ENCODE measurements at places on chromosomes 5 and 9.

- DNase-seq, result no peak
These were observed 91.5 kb downstream of the GHR start for GRCh38 chr5:42514754-42515153.

DNA sequence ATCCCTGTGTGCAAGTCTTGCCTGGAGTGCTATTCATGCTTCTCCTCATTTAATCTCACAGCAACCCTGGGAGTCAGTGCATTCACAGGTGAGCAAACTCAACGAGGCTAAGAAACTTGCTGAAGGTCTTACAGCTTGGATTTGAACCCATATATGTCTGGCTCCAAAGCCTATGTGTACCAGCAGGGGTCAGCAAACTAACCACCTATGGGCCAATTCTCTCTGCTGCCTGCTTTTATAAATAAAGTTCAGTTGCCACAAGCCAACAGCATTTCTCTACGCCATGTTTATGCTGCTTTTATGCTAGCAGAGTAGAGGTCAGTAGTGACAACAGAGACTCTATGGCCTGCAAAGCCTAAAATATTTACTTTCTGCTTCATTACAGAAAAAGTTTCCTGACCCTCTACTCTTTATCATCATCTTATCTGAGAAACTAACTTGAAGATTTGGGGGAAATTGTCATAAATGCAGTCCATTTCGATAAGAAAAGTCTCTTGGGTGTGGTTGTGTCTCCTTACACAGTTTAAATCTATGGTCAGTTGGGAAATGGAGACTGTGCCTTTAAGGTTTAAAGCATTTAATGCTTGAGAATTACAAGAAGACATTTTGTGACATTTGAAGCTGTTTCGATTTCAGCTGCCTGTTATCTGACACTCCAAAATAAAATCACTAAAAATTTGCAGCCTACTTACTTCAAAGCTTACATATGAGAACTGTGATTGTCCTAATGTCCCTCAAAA, 137.7 kb downstream of the PRELID2 start:
- DNase-seq, result peak; percentile 77

DNA sequence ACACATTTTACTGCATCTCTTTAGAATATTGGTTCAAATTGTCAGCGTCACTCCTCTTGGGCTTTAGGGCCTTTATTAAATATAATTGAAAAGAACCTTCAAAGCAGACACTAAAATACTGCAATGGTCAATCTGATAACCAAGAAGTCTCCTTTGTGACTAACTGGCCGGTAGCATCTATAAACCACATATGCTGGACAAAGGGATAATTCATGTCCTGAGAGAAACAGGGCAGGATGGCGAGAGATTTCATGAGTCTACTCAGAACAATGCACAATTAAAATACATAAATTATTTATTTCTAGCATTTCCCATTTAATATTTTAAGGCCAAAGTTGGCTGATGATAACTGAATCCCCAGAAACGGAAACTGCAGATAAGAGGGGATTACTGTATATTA, 1083.4 kb upstream of the CDH18 start:
- DNase-seq, result no peak

DNA sequence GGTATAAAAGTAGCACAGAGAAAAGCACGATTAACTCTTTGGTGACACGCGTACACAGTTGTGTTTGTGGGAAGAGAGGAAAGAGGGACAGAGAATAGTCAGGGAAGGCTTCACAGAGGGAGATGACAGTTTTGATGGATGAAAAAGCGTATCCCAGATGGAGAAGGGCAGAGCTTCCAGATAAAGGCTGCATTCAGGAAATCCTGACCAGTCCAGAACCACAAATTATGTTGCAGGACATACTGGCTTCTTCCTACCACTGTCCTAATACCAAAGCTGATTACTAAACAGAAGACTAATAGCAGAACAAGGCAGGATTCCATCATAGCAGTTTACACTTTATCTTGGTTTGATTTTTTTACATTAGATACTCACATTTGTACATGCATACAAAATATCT, 34.5 kb downstream of the SLC31A2 start:
- DNase-seq, result no peak

DNA sequence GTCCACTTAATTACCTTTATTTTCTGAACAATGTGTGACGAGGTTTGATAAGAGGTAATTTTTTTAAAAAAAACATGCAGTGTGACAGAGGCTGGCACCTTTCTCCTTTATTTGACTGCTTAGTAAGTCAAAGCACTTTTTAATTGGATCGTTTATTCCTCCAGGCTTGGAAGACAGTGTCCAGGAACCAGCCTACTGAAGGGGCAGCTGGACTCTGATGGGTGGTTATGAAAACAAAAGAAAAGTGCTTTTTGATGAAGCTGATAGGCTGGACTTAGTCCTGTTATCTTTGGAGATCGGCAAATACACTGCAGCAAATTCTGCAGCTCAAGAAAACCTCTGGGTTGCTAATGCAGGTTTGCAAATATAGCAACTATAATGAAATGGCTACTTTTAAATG, 141.7 kb downstream of the DCP2 start:
- no peak for DNase-seq

DNA sequence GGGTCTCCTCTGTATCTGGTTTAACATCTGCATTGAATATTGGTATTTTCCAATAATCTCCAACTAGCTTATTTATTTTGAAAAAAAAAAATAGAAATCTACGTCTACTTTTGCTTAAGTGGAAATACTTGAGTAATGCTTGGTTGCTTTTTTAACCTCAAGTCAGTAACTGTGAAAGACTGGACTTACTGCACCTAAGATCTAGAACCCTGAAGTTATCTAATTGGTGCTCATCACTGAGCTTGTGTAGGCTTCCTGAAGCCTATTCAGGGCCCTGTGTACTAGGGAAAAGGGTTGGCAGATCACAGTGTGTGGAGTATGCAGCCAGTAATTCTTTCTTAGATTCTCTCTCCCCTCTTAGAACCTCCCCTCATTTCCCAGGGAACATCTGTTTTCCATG, 16.2 kb downstream of the SLC1A1 start:
- DNase-seq, result no peak

DNA sequence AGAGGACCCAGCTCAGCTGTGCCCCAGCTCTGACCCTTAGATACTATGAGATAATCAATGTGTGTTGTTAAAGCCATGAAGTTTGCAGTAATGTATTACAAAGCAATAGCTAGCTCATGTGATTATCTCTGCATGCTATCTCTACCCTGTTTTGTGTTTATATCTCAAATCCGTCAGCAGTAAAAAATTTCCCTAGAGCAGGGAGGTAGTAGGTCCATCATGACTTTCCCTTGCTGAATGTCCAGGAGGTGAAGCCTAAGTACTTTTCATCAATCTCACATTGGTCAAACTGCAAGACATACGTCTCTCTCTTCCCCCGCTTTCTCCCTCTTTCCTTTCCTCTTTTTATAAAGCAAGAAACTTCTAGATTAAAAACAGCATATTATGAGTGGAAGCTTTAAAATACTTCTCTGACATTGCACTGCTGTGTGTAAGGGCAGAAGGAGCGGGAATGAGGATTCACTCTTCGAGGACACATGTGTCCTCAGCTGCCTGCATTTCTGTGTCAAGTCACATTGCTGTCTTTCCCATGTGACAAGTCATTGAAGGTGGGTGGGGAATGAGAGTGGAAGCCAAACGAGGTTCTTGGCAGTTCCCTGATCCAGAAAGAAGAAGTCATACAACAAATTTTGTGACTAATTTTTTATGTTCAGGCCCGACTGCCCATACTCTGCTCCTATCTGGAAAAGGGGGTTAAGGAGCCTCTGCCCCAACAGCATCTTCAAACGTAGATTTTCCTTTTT, 93.1 kb upstream of the RETREG1 start:
- no peak for DNase-seq

DNA sequence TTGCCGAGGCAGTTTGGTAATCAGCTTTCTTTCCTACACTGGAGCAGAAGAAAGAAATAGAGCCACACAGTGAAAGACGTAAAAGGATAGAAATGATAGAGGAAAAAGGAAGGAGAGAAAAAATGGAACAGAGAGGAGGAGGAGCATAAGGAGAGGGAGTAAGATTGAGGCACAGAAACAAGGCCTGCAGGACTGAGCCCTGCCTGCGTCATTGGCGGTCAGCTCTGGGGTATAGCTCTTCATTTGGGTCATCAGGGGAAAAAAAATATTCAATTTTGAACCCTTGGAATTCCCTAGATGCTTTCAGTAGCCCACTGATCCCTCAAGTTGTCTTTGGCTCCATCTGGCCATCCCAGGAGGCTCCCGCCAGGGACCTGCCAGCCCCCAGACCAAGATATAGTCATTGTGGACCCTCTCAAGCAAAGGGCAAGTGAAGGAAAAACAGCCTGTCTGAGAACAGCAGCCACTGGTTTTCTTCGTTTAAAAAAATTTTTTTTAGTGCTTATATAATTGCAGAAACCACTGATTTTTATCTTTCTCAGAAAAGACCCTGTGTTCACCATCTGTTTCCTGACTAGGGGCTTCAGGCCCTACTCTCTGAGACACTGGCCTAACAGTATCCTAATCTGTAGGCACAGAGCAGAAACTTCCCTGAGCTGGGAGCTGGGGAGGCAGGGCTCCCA, 31.3 kb upstream of the MATR3 start:
- DNase-seq, result no peak

GRCh38 chr9:118395415-118395814, 691.2 kb downstream of the TLR4 start:
- DNase-seq, result no peak

- DNase-seq, result no peak
These were observed 364.1 kb downstream of the EFNA5 start for GRCh38 chr5:107306594-107306993.

DNA sequence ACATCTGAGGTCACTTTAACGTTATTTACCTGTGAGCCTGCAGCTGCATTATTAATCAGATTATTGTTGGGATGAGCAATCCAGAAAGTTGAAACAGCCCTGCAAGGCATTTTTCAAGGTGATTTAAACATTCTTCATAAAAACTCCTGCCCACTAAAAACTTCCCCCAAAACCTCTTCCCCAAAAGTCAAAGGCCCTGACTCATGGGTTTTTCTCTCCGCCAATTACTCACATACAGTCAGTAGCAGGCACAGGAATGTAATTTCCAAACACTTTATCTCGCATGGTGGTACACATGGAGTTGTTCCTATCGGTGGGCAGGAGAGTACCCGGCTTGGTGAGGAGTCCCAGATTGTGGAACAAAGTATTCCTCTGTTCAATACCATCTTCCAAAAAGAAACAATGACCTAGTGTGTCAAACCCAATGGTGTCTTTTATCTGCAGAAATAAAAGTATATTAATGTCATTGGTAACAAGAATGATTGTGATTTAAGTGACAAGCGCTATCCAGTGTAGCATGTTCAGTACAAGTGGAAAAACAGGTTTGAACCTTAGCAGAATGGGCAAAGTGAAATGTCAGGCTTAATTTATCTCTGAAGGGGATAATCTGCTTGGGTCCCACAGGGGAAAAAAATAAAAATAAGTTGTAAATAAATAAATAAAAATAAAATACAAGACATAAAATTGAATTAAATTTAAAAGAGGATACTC, 38.3 kb downstream of the CEMIP2 start:
- DNase-seq, result no peak

DNA sequence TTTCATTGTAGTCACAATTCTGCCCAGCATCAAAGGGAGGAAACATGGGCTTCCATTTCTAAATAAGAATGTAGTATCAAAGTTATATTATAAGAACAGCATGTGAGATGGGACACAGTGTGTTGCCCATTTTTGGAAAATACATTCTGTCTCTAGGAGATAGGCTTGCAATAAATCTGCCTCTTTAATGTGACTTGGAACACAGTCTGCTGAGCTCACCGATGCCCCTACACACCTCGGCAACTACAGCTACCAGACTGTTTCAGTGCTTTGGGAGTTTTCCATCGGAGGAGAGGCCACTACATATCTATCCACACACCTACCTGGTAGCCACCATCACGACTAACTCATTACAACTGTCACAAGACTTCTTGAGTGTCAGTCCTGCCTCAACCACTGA, 18.9 kb upstream of the FCHO2 start:
- no peak for DNase-seq

DNA sequence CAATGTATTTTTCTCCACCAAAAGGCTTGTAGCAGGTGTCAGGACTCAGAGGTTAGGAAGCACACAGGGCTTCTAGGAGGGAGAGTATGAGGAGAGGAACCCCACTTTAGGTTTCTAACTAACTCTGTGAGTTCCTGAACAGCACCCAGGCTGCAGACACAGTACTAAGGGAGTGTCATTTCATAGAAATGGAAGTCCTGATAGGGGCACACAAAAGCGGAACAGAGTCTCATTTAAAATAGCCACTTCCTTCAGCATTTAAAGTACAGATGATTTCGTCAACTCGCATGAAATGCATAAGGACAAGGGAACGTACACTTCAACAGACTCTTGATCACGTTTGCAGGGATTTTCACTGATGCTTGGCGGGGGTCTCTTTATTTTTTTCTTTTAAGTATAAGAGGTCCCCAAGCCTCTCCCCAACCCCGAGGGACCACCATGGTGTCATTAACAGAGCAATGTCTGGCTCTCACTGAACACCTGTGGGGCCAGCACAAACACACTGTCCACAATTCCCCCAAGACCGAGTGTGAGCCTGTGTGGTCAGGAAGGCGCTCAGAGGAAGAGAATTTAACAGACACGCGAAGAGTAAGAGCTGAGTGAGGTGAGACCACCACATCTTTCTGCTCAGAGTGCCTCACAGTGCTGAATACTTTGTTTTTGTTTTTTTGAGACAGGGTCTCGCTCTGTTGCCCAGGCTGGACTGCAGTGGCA, 82.3 kb downstream of the SECISBP2 start:
- DNase-seq, result no peak

DNA sequence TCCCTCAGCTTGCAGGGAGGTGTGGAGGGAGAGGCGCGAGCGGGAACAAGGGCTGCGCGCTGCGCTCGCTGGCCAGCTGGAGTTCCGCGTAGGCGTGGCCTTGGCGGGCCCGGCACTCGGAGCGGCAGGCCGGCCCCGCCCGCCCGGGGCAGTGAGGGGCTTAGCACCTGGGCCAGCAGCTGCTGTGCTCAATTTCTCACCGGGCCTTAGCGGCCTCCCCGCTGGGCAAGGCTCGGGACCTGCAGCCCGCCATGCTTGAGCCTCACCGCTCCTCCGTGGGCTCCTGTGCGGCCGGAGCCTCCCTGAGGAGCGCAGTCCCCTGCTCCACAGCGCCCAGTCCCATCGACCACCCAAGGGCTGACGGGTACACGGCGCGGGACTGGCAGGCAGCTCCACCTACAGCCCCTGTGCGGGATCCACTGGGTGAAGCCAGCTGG, 1516.4 kb downstream of the EFNA5 start:
- no peak for DNase-seq

GRCh38 chr5:176508603-176509002, 28.6 kb downstream of the RNF44 start:
- DNase-seq, result no peak

DNA sequence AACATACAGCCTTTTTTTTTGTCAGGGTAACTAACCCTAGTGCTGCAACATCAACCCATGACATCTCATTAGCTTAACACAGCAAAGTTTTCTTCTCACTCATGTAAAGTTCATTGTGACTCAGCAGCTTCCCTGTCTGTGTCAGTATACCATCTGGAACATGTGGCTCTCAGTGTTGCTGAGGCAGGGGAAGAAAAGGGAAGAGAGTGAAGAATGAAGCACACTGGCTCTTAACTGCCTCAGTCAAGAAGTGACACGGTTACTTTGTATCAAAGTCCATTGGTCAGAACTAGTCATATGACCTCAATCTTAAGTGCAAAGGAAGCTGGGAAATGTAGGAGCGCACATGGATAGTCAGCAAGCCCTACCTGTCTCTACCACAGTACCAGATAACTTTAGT, 185.0 kb upstream of the ELL2 start:
- DNase-seq, result peak; percentile 82
